Left forelimb (tissue), 1 donor: ENCODE measurements at places on chromosomes 7 and 10.
A peak's percentile ranks its signal among the peaks of the same experiment; 100 is the strongest.

DNA sequence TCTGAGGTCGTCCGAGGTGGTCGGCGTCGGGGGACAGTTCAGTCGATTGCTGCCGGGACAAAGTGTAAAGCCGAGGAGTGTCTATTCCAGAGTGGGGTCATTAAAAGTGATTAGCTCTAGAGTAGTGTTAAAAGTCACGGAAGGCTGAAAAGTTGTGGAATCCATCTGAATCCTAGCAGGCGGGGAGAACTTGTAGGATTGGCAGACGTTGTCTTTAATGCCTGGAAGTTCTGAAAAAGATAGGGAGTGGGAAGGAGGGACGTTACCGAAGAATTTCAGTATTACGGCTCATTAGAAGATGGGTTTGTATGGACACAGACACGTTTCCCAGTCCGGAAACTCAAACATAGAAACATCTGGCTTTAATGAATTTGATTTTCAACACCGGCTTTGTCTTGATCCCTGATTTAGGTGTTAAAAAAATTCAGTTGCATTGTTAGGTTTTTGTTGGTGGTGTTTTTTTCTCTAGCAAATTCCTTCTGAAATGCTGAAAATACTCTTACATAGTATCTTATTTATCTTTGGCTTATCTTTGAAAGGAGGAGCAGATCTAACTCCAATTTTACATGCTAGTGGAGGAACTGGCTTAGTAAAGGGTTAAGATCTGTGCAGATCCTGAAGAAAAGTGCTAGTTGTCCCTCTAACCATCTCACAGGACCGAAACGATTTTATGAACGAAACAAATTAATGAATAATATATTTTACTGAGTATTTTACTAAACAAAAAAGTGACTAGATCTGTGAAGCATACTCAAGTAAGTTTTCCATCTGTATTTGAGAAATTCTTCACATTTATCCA is 900 bp downstream of the MKLN1 start:
- no peak for DNase-seq

DNA sequence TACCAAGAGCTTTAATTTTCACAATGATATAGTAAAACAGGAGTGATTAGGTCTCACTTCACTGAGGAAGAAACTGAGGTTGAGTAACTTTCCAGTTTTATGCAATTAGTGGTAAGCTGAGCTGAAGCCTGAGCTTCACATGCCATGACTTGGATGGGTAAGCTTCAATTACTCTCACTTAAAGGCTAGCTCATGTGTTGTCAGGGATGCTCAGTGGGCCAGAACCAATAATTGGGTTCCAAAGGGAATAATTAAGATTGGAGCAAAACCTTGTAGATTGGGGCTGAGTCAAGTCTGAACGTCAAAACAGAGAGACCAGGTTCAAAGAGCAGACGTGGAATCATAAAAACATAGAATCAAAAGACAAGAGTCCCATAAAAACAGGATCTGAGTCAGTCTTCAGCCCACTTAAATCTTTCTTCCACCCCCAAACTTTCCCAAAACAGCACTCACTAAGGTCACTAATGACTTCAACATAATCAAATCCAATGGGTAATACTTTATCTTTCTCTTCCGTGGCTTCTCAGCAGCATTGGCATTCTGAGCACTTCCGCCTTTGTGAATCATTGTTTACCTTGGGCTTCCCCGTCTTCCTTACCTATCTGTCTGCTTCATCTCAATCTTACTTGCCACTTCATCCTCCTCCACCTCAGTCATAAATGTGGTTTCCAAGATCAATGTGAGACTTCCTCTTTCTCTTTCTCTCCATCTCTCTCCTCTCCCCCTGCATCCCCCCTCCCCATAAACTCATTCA is 23.0 kb upstream of the EGFR start:
- no peak for DNase-seq

DNA sequence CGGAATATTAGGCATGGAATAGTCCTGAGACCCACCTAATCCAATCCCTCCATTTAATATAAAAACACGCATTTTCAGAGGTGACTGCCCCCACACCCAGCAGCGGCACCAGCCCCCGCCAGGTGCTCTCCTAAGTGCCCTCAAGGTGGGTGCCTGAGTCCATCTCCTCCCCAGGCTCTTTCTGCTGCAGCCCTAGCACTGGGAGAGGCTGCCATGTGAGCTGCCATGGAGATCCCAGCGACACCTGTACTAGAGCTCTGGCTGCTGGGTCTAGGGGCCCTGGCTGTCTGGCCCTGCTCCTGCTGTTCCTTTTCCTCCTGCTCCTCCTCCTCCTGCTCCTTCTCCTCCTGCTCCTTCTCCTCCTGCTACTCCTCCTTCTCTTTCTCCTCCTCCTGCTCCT is 191.1 kb upstream of the BMPER start:
- DNase-seq = no peak

DNA sequence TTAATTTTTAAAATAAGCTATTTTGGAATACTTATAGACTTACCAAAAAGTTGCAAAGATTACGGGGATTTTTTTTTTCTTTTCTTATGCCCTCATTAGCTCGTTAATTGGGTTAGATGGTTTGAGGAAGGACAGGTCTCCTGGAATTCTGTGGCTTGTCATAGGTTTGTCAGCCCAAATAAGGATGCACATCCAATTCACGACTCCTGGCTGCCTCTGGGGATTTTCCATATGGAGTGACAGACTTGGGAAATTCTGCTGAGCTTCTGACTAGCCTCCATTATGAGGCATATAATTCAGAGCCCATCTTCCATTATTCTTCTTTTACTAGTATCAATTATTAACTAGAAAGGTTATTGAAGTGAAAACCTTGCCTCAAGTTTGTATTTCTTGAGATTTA is 102.1 kb downstream of the AUTS2 start:
- DNase-seq = no peak

DNA sequence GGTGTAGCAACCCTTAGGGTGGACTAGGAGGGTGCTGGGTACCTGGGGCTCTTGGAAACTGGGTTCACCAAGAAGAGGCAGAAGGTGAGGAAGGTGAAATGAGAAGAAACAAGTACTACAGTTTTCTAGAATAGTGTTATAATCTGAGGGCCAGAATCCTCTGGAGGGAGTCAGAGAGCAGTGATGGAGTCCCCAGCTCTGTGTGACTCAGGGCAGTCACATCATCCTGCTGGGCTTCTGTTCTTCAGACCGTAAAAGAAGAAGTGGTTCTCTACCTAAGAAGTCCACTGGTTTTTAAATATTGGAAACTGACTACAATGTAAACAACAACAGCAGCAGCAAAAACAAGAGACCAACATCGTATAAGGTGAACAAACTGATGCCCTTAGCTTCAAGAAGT is 197.3 kb downstream of the PRPF18 start:
- no peak for DNase-seq

GRCh38 chr7:123998921-123999320 is 33.9 kb downstream of the TMEM229A start:
- no peak for DNase-seq

DNA sequence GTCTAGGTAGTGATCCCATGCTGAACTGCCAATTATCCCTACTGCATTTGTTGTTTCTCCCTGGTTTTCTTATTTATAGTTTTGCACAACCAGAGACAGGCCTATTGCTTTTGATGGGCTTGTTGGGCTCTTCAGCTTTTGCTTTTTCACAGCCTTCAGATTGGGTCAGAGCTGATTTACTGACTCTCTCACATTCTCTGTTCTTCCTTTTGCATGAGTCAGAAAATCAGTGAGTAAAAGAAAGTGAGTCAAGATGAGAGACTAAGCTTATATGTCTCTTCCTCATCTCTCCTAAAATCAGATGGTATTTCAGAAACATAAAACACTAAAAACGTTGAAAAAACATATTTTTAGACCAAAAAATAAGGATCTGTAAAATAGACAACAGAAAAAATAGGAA is 1135.4 kb downstream of the XPNPEP1 start:
- DNase-seq = no peak

GRCh38 chr10:988667-989545 is 672 bp downstream of the GTPBP4 start:
- DNase-seq = no peak

GRCh38 chr10:86377797-86378146 is 11.2 kb upstream of the GRID1 start:
- DNase-seq = no peak

- no peak for DNase-seq
Observed at GRCh38 chr7:31729195-31729804, 42.3 kb downstream of the PPP1R17 start.

GRCh38 chr10:45001381-45002148 is 842 bp downstream of the ZNF22 start:
- no peak for DNase-seq

DNA sequence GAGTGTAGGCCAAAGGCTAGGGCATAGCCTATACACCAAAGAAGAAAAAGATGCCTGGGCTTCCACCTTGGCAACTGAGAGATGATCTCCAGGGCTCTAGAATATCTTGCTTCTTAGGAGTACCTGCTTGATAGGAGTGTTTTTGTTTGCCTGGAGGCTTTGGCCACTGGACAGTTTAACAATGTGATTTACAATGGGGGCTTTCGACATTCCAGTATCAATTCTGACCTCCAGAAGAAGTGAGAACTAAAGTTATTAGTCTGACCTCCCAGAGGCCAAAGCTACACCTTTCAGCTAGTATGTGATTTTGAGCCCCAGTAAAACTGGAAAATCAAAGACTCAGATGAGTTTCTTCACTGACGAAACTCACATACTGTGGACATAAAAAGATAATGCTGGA is 96.1 kb downstream of the JMJD1C start:
- no peak for DNase-seq

GRCh38 chr10:6114299-6114698 is 25.5 kb downstream of the RBM17 start:
- DNase-seq = no peak

- DNase-seq = no peak
Observed at GRCh38 chr10:131269776-131270460, 41.6 kb downstream of the TCERG1L start.

DNA sequence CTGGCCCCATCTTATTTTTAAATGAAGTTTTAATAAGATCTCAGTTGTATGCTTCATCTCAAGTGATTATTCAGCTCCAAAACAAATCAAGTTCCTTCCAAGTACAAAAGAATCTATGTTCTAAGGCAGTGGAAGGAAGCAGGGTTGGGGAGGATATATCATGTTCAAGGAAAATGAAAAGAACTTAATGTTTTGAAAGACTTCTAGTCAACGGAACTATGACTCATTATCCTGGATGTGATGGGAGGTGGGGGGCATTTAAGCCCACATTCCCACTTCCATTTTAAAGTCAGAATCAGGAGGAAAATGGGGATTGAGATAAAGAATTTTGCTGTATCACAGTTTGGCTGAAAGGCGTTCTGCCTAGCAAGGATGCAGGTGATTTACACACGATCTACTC is 59.4 kb downstream of the FANK1 start:
- no peak for DNase-seq

- DNase-seq = peak; percentile 44
Observed at GRCh38 chr10:49610458-49611165, 502 bp downstream of the SLC18A3 start.

- no peak for DNase-seq
Observed at GRCh38 chr10:96446966-96447596, 66.6 kb downstream of the TLL2 start.

DNA sequence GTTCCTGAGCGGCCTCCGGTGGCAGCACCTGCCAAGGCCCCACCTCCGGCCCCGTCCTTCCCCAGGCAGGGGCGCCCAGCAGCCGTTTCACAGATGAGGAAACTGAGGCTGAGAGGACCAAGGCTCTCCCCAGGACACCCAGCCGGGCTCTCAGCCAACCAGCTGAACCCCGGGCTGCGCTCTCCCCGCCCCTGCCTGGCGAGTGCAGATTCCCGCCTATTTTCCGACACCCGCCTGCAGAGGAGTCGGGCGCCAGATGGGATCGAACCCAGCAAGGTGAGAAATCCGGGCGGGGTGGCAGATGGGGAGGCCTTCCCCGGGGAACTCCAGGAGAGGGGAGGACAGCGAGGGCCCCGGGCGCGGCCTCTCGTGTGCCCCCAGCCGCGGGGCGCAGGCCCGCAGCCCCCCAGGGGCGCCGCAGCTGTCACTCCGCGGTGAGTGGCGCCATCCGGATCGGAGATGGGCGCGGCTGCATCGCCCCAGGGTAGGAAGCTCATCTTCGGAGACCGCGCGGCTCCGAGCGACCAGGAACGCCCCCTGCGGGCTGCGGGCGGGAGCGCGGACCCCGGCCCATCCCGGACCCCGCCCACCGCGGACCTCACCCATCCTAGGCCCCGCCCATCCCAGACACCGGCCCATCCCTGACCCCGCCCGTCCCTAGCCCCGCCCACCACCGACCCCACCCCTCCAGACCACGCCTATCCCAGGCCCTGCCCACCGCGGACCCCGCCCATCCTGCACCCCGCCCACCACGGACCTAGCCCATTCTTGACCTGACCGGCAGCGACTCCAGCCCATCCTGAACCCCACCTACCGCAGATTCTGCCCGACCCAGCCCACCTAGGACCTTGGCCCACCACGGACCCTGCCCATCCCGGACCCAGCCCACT is 90.3 kb downstream of the MICALL2 start:
- DNase-seq = no peak

DNA sequence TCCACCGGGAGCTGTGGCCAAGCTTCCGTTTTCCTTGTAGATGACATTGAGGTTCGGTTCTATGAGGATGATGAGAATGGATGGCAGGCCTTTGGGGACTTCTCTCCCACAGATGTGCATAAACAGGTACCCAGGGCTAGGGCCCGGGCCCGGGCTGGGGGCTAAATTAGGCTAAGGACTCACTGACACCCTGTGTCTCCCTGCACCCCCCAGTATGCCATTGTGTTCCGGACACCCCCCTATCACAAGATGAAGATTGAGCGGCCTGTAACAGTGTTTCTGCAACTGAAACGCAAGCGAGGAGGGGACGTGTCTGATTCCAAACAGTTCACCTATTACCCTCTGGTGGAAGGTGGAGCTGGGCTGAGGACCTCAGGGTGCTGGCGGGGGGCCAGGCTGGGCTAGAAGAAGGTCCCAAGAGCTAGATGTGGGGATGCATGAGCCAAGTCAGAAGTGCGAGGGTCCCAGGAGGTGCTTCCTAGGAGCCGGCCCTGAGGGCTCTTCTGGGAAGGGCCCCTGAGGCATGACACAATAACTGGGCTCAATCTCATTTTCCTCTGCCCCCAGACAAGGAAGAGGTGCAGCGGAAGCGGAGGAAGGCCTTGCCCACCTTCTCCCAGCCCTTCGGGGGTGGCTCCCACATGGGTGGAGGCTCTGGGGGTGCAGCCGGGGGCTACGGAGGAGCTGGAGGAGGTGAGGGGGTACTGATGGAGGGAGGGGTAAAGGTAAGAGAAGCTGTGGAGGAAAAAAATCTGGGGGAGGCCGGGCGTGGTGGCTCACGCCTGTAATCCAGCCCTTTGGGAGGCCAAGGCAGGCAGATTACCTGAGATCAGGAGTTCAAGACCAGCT is 2.9 kb downstream of the NFKB2 start:
- DNase-seq = no peak

DNA sequence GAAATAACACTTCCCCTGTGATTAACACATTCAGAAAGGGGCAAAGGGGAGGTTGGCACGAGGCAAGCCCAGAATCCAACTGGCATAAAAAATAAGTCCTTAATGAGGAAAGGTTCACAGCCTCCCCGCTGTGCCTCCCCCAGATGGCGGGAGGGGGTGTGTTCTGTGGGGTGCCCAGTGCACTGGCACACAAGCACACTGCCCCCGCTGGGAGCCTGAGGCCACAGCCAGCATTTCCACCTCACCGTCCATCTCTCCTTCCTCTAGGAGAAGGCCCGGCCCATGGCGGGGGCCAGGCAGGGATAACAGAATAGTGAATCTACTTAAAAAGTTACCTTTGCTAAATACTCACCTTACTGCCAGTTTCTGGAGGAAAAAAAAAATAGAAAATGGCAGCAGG is 43.2 kb downstream of the PRKAG2 start:
- DNase-seq = no peak

GRCh38 chr7:96224685-96225084 is 97.2 kb downstream of the SLC25A13 start:
- no peak for DNase-seq

- no peak for DNase-seq
Observed at GRCh38 chr10:91378061-91378460, 32.1 kb upstream of the HECTD2 start.

GRCh38 chr7:44187636-44188416 is 1.4 kb downstream of the GCK start:
- no peak for DNase-seq
